Spinal cord (tissue), 10 donors: ENCODE measurements at places on chromosomes 2 and 18.

DNA sequence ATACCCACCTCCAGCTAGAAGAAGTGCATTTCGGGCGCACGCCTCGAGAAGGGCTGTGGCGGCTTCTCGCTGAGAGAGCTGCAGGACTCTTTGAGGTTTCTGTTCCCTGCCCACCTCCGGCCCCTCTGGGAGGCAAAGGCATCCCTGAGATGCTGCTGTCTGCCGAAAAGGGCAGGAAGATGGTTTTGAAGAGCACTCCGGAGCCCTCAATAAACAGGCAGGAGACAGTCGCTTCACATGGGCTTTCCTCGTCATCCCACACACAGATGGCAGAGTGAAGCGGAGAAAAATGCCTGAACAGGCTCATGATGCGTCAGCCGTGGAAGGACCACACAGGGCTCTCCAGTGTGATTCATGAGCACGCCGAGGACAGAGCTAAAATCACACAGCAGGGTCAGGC, 25.4 kb upstream of the GLI2 start:
- H3K4me3 ChIP-seq, result no peak overlapping the region
- no peak for DNase-seq
- H3K27me3 ChIP-seq, result peaks cover 6% of the 10 kb centered on the region
- H3K27ac ChIP-seq, result no peak overlapping the region
- H3K36me3 ChIP-seq, result no peaks in the 10 kb centered on the region
- peaks cover 10% of the 10 kb centered on the region for H3K4me1 ChIP-seq

DNA sequence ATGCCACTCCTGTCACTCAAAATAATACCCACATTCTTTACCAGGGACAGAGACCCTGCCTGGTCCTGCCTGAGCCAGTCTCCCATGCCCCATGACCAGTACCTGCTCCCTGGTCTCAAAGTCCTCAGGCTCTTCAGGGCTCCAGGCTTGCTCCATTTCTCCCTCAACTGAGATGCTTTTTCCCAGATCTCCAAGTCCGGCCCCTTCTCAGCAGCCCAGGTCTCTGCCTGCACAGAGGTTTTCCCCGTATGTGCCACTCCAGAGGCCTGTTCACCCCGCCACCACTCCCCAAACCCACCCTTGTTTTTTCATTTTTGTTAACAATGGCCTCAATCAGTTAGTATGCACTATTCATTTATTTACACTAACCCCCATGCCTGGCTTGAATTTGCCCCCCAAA, 499.5 kb upstream of the MYT1L start:
- no peak overlapping the region for H3K27ac ChIP-seq
- H3K4me1 ChIP-seq, result peaks cover 37% of the 10 kb centered on the region
- no peaks in the 10 kb centered on the region for H3K27me3 ChIP-seq
- no peaks in the 10 kb centered on the region for H3K36me3 ChIP-seq
- H3K4me3 ChIP-seq, result no peak overlapping the region

GRCh38 chr2:20188851-20189250, 36.1 kb downstream of the SDC1 start:
- H3K4me1 ChIP-seq, result peaks cover 9% of the 10 kb centered on the region
- no peaks in the 10 kb centered on the region for H3K27me3 ChIP-seq
- H3K36me3 ChIP-seq, result no peaks in the 10 kb centered on the region
- H3K4me3 ChIP-seq, result no peak overlapping the region
- no peak for DNase-seq

DNA sequence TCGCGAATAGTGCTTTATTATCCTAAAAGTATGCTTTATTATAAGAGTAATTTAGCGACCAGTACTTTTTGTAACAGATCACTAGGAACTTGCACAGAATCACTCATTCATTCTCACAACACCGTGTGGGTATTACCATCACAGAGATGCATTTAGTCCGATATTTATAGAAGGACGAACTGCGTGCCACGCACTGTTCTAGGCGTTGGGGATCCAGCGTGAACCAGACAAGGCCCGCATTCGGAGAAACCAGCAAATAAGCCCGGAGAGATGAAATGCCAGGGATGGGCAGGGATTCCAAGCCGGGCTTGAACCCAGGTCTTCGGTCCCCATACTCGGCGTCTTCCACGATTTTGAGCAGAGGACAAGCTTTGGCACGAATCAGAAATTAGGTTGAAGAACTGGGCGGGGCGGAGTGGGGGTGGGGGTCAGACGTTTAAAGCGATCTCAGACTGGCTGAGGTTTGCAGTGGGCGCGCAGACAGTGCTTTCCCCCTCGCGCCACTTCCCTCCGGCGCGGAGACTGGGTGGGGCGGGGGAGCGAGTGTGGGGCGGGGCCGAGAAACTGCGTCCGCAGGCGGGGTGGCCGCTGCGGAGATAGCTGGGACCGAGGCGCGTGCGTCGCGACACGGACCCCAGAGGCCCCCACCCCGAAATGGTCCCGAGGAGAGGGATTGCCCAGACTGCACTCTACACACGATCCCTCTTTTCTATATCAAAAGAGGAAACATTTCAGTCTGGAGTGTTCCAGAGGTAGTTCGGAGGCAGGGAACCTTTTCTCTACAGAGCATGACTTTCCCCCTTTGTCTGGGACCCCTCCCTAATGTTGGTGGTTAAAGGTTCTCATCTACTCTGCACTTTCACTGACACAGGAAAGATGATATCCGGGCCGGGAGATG, 1.1 kb upstream of the CXCR4 start:
- peaks cover 38% of the 10 kb centered on the region for H3K27me3 ChIP-seq
- DNase-seq, result no peak
- H3K4me3 ChIP-seq, result peak overlapping the region; percentile 59
- H3K4me1 ChIP-seq, result peaks cover 33% of the 10 kb centered on the region

GRCh38 chr2:38653715-38654527, 12.0 kb upstream of the GALM start:
- H3K4me1 ChIP-seq, result no peaks in the 10 kb centered on the region
- no peak for DNase-seq
- H3K27ac ChIP-seq, result no peak overlapping the region
- no peak overlapping the region for H3K4me3 ChIP-seq
- no peaks in the 10 kb centered on the region for H3K36me3 ChIP-seq

DNA sequence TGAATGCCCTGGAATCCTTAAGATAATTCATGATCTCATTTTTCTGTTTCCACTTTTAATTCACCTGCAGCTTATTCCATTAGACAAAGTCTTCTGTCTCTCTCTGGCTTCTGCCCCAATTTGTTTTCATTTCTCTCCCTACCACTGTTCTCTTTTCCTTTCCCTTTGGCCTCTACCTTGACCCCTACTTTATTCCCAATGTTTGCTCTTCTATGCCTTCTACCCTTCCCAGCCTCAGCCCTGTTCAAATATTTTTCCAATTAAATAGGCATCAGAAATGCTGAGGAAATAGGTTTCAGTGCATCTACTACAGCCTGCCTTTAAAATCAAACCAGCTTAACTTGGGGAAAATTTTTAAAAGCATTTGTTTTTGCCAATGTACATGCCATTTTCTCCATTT, 443.7 kb upstream of the CWC22 start:
- H3K4me3 ChIP-seq, result no peak overlapping the region
- H3K36me3 ChIP-seq, result no peaks in the 10 kb centered on the region
- H3K4me1 ChIP-seq, result no peaks in the 10 kb centered on the region
- H3K27me3 ChIP-seq, result no peaks in the 10 kb centered on the region
- DNase-seq, result no peak

- no peaks in the 10 kb centered on the region for H3K4me1 ChIP-seq
- no peak overlapping the region for H3K4me3 ChIP-seq
- no peak overlapping the region for H3K27ac ChIP-seq
- no peak for DNase-seq
These were observed 213.9 kb downstream of the PIK3C3 start for GRCh38 chr18:42168907-42169306.

GRCh38 chr2:225182126-225182525, 139.9 kb upstream of the DOCK10 start:
- no peaks in the 10 kb centered on the region for H3K27me3 ChIP-seq
- DNase-seq, result no peak
- no peak overlapping the region for H3K27ac ChIP-seq
- no peaks in the 10 kb centered on the region for H3K36me3 ChIP-seq
- H3K4me3 ChIP-seq, result no peak overlapping the region
- H3K4me1 ChIP-seq, result peaks cover 3% of the 10 kb centered on the region

DNA sequence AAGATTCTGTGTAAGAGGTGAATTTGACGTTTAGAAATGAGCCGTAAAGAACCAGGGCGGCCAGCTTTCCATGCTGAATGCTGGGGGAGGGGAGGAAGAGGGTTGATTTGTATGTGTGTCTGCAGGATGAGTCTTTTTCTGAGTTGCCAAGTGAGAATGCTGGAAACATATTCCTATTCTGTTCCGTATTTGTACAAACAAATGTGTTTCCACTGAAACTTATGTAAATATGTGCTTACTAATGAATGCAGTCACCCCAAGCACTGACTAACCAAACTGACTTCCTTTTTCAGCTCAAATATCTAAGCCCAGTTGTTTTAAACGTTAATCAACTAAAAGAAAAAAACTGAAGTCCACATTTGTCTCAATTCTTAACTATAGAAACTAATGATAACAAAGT, 74.9 kb upstream of the APCDD1 start:
- peaks cover 15% of the 10 kb centered on the region for H3K4me1 ChIP-seq
- H3K27me3 ChIP-seq, result no peaks in the 10 kb centered on the region
- H3K4me3 ChIP-seq, result no peak overlapping the region
- no peak for DNase-seq
- H3K27ac ChIP-seq, result no peak overlapping the region
- no peaks in the 10 kb centered on the region for H3K36me3 ChIP-seq

DNA sequence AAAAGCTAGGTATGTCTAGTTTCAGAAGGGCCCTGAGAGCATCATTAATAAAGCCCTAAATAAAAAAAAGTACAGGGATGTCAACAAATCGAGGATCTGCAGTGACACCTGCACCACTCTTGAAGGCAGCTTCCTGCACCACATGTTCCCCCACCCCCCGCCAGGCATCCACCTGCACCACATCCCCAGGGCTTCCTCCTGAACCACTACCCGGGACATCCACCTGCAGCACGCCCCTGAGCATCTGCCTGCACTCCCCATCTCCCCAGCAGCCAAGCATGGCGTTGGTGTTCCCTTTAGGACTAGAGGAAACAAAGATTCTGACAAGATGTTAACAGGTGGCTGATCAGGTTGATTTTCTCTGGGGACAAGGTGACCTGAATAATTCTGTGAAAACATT, 55.2 kb downstream of the DLGAP1 start:
- H3K27me3 ChIP-seq, result no peaks in the 10 kb centered on the region
- H3K4me3 ChIP-seq, result no peak overlapping the region
- H3K27ac ChIP-seq, result no peak overlapping the region
- no peaks in the 10 kb centered on the region for H3K36me3 ChIP-seq

DNA sequence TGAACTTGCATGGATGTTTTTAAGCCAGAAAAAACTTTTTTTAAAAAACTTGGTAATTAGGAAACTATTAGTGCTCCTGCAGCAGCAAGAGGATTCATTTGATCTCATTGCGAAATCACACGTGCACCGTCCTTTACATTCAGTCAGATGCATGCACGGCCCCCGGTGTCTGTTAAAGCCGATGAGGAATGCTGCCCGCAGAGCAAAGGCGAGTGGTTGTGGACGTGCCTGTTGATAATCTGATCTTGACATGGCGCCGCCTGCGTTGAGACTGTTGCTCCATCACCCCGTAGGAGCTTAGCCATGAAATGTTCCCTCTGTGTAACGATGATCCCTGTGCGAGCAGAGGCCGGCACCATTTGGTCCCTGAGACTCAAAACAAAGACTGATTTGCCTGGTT, 300.0 kb downstream of the GBX2 start:
- peaks cover 2% of the 10 kb centered on the region for H3K36me3 ChIP-seq
- DNase-seq, result no peak
- no peak overlapping the region for H3K27ac ChIP-seq
- H3K27me3 ChIP-seq, result no peaks in the 10 kb centered on the region
- H3K4me1 ChIP-seq, result peaks cover 19% of the 10 kb centered on the region

GRCh38 chr2:238947243-238947760, 99.4 kb downstream of the TWIST2 start:
- no peaks in the 10 kb centered on the region for H3K36me3 ChIP-seq
- H3K4me1 ChIP-seq, result no peaks in the 10 kb centered on the region
- no peak overlapping the region for H3K27ac ChIP-seq
- no peaks in the 10 kb centered on the region for H3K27me3 ChIP-seq

- H3K4me3 ChIP-seq, result no peak overlapping the region
- no peaks in the 10 kb centered on the region for H3K36me3 ChIP-seq
- no peak overlapping the region for H3K27ac ChIP-seq
- no peaks in the 10 kb centered on the region for H3K4me1 ChIP-seq
- H3K27me3 ChIP-seq, result no peaks in the 10 kb centered on the region
These were observed 194.9 kb upstream of the CHAC2 start for GRCh38 chr2:53572696-53573095.

- no peaks in the 10 kb centered on the region for H3K4me1 ChIP-seq
- DNase-seq, result no peak
- H3K27me3 ChIP-seq, result no peaks in the 10 kb centered on the region
- no peak overlapping the region for H3K4me3 ChIP-seq
These were observed 38.5 kb downstream of the PNO1 start for GRCh38 chr2:68196120-68196716.

DNA sequence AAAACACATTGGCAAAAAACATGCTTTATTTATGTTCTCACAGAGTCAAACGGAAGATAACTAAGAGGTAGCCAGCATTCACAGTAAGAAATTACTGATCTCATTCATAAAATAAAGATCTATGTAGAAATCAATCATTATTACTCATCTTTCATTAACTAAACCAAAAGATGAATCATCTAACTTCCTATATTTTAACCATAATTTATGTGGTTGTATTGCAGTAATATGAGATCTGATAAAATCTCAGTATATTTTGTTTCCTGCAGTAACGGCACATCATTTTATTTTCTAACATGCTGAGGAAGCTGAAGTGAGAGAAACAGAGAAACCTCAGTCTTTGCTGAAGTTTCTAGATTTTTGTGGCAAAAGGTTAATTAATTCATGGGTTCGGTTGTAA, 375.8 kb downstream of the GALNT13 start:
- no peak overlapping the region for H3K27ac ChIP-seq
- no peak overlapping the region for H3K4me3 ChIP-seq
- DNase-seq, result no peak
- no peaks in the 10 kb centered on the region for H3K27me3 ChIP-seq
- no peaks in the 10 kb centered on the region for H3K4me1 ChIP-seq

- no peak overlapping the region for H3K4me3 ChIP-seq
- no peak for DNase-seq
- H3K27ac ChIP-seq, result no peak overlapping the region
- peaks cover 38% of the 10 kb centered on the region for H3K36me3 ChIP-seq
These were observed 107.5 kb downstream of the FAM210A start for GRCh38 chr18:13618760-13619438.

GRCh38 chr2:121664086-121664485, 14.8 kb upstream of the CLASP1 start:
- no peak overlapping the region for H3K27ac ChIP-seq
- no peaks in the 10 kb centered on the region for H3K36me3 ChIP-seq
- no peaks in the 10 kb centered on the region for H3K4me1 ChIP-seq
- no peaks in the 10 kb centered on the region for H3K27me3 ChIP-seq
- no peak for DNase-seq
- no peak overlapping the region for H3K4me3 ChIP-seq

- no peaks in the 10 kb centered on the region for H3K36me3 ChIP-seq
- H3K27ac ChIP-seq, result no peak overlapping the region
- no peak for DNase-seq
- no peaks in the 10 kb centered on the region for H3K27me3 ChIP-seq
- no peaks in the 10 kb centered on the region for H3K4me1 ChIP-seq
- no peak overlapping the region for H3K4me3 ChIP-seq
These were observed 127.4 kb upstream of the ZSWIM2 start for GRCh38 chr2:186976329-186976728.
